EH (cell line): ENCODE measurements at places on chromosomes 2 and 18.

DNA sequence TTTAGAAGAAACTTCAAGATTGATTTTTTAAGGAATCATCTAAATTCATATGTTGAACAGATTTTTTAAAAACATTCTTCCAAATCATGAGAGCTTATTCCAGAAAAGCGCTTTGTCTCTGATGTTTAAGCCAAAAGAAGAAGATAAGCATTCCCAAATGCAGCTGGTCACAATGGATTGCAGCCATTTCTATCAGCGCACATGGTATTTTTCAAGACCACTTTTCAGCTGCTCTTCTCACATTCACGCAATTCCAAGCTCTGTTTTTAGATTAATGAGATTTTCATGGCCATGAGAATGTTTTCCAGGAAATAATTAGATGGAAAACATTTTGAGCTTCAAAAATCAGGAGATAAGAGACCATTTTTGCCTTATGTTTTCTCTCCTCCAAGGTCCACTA, 8.7 kb downstream of the OSBPL1A start:
- no peak for DNase-seq

DNA sequence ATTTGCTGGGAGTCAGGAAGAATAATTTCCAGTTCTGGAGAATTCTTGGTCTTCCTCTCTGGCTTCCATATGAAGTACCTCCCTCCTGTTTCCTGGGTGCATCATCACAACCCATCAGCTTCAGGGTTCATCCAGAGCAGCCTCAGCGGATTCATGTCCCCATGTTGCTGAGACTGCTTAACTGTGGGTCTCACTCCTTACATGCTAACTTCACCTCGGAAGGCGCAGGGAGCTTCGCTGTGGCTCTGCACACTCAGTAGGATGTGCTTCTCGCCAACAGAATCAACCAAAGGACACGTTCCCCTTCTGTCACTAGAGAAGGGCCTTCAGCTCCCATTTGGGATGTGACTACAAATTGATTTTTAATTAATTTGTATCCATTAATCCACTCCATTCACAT, 24.2 kb downstream of the FBLN7 start:
- DNase-seq = no peak

GRCh38 chr2:54678719-54679118, 44.7 kb upstream of the EML6 start:
- DNase-seq = no peak

- no peak for DNase-seq
Measured at GRCh38 chr2:206736935-206737334, 18.7 kb upstream of the DYTN start.

DNA sequence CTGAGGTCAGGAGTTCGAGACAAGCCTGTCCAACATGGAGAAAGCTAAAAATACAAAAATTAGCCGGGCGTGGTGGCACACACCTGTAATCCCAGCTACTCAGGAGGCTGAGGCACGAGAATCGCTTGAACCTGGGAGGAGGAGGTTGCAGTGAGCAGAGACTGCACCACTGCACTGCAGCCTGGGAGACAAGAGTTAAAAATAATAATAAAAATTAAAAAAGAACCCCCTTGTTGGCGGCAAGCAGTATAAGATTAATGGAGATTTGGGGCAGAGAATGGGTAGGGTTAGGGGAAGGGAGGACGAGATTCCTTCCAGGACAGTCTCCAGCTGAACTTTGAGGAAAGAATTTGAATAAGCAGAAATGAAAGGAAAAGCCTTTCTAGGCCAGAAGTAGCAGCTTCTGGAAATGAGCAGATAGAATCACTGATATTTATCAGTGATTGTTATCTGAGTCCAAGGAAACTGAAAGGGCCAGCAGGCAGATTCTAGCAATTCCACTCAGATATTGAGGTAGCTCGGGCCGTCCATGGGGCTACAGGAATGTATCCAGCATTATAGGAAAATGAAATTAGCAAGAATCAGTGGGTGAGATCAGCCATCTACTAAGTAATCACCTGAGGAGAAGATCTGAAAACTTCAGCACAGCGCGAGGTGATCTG, 7.0 kb upstream of the MYCN start:
- no peak for DNase-seq
